ENCODE measurements at places on chromosomes 11 and 22.

DNA sequence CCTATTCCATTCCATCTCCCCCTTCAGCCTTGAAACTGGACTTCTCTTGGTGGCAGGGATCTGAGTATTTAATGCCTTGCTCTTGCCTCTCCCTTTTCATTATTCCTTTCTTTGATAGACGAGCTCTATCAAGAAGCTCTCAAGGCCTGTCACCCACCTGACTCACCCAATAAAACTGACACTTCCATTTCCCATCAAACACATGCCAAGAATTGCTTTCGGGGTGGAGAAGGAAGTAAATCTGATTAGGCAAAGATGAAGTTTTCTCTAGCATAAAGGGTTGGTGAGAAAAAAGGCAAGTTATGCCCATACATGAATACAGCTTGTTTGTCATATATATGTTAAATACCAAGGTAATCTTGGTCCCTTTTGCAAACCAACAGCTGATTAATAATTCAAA lies 34.9 kb upstream of the MYEOV start:
- DNase-seq: no peak

- DNase-seq: no peak
Observed at GRCh38 chr11:25587496-25587895, 744.4 kb upstream of the ANO3 start.

DNA sequence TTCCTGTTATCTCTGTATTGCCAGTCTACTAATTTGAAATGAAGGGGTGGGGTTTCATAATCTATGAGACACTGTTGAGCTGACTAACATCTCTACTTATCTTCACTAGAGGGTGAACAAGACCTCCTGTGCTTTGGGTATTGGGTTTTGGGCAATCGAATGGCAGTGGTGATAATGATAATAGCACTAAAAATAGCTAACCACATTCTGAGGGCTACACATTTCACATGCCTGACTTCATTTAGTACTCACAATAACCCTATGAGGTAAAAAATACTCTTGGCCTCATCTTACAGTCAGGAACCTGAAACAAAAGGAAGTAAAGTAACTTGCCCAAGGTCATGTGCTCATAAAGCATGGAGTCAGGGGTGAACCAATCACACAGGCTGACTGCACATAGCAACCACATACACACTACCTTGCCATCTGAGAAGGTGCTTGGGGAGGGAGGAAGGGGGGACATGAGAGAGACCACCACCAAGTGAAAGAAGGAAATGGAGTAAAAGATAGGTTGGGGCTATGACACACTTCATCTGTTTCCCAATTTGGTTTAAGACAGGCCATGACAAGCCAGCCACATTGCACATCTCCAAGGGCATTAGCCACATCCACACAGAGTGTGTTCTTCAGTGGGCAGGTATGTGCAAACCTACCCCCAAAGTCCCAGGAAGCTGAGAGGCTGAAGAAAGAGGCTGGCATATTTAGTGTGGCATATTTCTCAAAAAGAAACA lies 387.6 kb upstream of the DDI1 start:
- DNase-seq: no peak

GRCh38 chr11:35042224-35042623 lies 96.7 kb upstream of the CD44 start:
- no peak for DNase-seq

GRCh38 chr22:41836551-41836950 lies 3.6 kb downstream of the SREBF2 start:
- DNase-seq: no peak

GRCh38 chr11:95065336-95065735 lies 1.4 kb upstream of the SRSF8 start:
- DNase-seq: no peak

DNA sequence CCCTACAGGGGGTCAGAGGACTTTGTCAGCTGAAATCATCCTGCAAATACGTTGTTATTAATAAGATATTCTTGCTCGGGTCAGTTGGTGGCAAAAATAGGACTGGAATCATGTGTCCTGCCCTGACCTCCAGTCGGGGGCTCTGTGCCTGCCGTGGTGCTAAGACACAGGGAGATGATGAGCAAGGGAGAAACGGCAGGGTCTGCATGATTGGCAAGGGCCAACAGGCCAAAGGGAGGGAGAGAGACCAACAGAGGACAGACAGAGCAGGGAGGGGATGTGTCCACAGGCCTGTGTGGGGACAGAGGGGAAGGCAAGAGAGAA lies 10.4 kb upstream of the TSKU start:
- no peak for DNase-seq

DNA sequence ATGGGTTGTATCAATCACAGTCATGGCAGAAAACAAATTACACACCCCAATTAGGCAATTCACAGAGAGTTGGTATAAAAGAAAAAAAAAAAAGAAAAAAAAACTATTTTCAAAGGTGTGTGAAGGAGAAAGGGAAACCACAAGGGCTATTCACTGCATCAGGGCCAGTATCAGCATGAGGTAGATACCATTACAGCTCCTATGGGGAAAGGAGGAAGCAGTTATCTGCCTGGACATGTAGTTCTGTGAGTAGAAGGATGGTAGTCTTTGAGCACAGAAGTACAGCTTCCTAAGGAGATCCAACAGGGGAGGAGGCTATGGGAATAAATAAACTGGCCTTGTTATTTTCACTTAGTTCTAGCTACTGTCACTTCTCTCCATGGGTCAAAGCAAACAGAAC lies 746.1 kb downstream of the LUZP2 start:
- DNase-seq: no peak

- no peak for DNase-seq
Observed at GRCh38 chr11:87347441-87347840, 309.7 kb downstream of the TMEM135 start.

DNA sequence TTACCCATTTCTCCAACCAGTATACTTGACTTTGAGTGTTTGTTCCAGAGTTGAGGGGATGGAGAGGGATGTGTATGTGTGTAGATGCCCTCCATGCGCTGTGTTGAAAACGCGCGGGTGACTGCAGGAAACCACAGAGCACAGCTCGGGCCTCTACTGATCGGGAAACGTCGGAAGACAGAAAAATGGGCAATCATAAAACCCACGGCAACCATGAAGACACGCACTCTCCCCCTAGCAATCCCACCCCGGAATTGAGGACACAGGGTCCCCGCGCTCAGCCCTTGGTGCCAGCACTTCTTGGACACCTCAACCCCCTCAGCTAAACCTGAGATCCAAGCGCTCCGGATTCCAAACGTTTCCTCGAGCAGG lies 251 bp upstream of the UQCC3 start:
- DNase-seq: no peak

DNA sequence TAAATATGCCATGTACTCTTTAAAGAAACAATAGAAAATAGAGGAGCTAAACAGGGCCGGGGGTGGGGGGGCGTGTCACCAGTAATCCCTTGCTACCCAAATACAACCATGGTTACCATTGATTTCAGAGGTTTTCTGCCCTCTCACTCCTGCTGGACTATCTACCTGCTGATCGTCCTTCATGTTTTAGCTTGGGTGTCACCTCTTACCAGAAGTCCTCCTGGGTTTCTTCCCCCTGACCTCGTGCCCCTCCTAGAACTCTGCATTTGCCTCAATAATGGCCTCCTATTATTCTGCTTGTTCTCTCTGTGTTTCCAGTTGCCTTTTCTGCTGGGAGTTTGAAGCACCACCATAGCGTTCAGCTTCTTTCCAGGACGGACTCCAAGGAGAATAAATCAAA lies 9.4 kb upstream of the PVALB start:
- no peak for DNase-seq

DNA sequence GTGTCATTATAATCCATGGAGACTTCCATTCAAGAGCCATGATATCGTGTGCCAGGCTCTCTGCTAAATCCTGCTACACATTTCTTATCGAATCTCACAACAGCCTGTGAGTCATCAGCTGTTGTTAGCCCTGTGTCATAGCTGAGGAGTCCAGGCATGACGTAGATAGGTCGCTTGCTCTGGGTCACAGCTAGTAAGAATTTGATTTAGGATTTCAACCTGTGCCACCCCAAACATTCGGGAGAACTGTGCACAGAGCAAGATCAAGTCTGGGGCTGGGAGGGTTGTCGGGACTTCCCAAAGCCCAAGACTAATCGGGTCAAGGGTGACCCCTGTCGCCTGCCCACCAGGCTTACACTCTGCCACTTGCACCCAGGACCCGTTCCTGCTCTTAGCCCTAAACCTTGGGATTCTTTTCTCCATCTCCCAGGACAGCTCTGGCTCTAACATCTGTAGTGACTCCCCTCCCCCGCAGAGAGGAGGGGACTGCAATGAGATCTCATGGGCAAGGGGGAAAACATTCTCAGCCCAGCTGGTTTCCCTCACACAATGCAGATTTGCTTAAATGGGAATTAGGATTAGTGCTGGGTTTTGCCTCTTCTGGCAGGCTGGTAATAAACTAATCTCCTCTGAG lies 34.3 kb downstream of the TSPAN18 start:
- DNase-seq: peak; percentile 70

DNA sequence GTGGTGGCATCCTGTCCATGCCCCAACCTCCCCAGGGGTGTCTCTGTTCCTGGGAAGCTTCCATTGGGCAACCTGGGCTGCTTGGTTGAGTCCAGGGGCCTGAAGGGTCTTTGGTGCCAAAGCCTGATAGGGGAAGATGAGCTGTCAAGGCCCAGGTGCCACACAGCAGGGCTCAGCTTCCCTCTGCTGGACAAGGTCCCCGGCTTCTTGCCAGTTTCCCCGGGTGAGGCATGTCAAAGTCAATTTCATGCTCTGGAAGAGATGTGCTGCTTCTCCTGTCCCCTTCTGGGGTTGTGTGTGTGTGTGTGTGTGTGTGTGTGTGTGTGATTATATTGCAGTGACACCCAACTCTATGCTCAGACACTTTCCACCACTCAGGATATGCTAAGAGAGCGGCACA lies 26.9 kb downstream of the TP53I11 start:
- DNase-seq: no peak

DNA sequence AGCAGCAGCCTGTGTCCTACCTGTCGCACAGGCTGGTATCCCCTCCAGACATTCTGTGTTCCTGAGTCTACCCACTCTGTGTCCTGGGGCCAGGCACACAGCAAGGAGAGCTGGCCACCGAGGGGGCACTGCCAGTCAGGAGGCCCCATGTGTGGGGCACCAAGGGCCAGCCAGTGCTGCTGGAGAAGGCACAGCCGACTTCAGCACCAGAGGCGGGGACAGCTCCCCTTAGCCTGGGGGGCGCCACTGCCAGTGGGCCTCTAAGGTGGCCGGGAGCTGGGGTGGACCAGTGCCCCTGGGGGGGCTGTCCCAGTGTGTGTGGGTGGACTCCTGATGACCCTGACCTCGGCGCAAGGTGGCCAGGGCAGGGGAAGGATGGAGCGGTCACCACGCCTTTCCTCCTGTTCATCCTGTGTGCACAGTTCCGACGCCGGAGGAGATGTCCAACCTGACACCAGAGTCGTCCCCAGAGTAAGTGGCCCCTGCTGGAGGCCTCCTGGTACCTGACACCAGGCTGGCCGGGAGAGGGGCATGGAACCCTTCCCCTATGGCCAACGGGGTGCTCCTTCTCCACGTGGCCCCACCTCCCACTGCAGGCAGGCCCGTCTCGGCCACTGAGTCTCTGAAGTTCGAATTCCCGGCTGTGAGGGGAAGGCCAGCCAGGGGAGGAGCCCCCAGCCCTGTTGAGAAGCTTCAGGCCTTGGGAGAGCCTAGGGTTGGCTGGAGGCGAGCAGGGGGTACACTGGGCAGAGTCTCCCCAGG lies 35.4 kb downstream of the MOB2 start:
- DNase-seq: no peak

Measured in Peyer's patch (tissue), 4 donors.